ENCODE measurements at places on chromosomes 4 and X.

DNA sequence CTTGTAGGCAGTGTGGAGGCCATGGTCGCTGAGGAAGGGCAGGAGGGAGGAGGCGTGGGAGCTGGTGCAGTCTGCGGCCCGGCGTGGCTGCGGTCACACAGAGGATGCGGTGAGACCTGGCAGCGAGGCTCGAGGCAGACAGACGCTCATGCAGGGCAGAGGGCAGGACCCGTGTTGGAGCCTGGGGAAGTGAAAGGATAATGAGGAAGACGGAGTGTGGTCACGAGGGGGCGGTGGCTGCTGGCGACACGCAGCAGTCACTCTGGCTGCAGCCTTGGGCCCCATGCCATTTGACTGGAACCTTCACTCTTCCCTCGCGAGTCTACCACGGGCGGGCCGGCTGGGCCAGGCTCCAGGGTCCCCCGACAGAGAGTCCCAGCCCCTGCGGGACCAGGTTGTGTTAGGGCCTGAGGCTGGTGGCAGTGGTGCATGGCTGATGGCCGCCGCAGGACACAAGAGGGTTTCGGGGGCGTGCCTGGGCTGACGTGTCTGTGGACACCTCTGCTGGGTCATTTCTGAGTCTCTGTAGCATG lies 68.8 kb upstream of the HGFAC start:
- no peak for DNase-seq

DNA sequence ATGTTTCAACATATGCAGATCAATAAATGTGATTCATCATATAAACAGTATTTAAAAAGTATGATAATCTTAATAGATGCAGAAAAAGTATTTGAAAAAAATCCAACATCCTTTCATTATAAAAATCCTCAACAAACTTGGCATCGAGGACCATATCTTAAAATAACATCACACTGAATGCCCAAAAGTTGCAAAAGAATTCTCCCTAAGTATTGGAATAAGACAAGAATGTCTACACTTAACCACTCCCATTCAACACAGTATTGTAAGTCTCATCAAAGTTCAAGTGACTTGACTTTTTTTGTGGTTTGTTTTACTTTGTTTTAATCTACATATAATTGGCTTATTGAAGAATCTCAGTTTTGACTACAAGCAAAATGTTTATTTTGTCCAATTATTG lies 779.0 kb upstream of the SLIT2 start:
- DNase-seq = no peak

GRCh38 chr4:73221734-73222133 lies 36.9 kb downstream of the ANKRD17 start:
- DNase-seq = no peak

DNA sequence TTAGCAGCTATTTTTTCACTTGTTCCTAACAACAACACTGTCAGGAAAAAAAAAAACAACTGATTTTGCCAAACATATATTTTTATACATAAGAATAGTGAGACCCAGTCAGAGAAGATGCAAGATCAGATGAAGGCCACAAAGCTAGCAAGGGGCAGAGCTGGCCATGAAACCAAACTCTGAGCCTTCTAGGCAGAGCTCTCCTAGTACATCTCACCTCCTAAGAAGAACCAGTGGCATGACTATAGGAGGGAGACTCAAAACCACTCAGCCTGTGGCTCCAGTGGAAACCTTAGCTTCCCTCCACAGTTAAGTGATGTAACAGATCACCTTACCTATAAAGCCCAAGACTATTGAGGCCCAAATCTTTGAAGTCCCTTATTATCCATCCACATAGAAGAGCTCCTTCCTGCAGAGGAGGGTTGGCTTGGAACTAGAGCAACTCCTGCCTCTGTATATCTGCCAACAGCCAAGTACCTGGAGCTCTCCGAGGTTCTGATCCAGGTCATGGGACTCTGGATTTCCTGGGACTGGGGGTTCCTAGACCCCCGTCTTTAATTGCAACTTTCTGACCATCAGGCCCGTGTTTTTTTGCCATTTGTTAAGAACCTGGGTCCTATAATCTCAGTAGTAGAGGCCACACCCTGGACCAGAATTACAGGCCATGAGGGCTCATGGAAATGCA lies 136.5 kb downstream of the SH3KBP1 start:
- DNase-seq = no peak

GRCh38 chr4:1207603-1208265 lies 35.4 kb upstream of the SPON2 start:
- DNase-seq = no peak

GRCh38 chr4:103150677-103151076 lies 47.5 kb downstream of the CENPE start:
- no peak for DNase-seq
